ENCODE measurements at places on chromosomes 1 and 21. TPM values are rescaled to one million over a fixed set of nuclear protein-coding genes. Genes with fewer than 3 reads are reported as not detected.

- H3K36me3 ChIP-seq, result no peaks in the 10 kb centered on the region
- no peak overlapping the region for H3K4me3 ChIP-seq
- H3K27me3 ChIP-seq, result no peaks in the 10 kb centered on the region
- no peaks in the 10 kb centered on the region for H3K4me1 ChIP-seq
- H3K27ac ChIP-seq, result no peak overlapping the region
Observed at GRCh38 chr1:235986869-235987268, 78.0 kb downstream of the NID1 start.

GRCh38 chr1:197620714-197621163 lies 154.5 kb downstream of the DENND1B start:
- no peaks in the 10 kb centered on the region for H3K36me3 ChIP-seq
- H3K27ac ChIP-seq, result no peak overlapping the region
- DNase-seq, result no peak
- no peak overlapping the region for H3K4me3 ChIP-seq

GRCh38 chr1:236904892-236905741 lies 99.1 kb downstream of the MT1HL1 start:
- H3K4me1 ChIP-seq, result no peaks in the 10 kb centered on the region
- no peak overlapping the region for H3K4me3 ChIP-seq
- DNase-seq, result peak; percentile 85
- no peaks in the 10 kb centered on the region for H3K36me3 ChIP-seq

- H3K4me1 ChIP-seq, result no peaks in the 10 kb centered on the region
- no peak overlapping the region for H3K4me3 ChIP-seq
- no peaks in the 10 kb centered on the region for H3K27me3 ChIP-seq
- H3K27ac ChIP-seq, result no peak overlapping the region
- H3K36me3 ChIP-seq, result no peaks in the 10 kb centered on the region
Observed at GRCh38 chr21:29989634-29990234, 49.9 kb upstream of the GRIK1 start.

- H3K27me3 ChIP-seq, result no peaks in the 10 kb centered on the region
- no peak overlapping the region for H3K27ac ChIP-seq
Observed at GRCh38 chr1:161054805-161055204, 9.0 kb upstream of the USF1 start.

DNA sequence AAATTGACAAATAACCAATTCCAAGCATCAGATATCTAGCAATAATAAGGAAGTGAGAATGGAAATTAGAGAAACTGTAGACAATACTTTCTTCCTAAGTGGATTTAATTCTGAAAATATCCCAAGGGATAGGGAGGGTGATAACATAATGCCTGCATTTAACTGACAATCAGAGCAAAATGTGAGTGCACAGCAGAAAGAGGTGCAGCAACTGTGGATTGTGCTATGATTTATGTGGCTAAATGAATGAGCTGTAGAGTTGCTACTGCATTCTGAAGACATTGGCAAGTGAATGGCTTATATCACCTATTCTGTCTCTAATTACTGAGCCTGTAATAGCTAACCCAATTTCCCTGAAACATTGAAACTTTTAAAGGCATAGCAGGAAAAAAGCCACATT lies 39.0 kb downstream of the OLFM3 start:
- DNase-seq, result no peak
- H3K36me3 ChIP-seq, result no peaks in the 10 kb centered on the region
- H3K27ac ChIP-seq, result no peak overlapping the region
- no peak overlapping the region for H3K4me3 ChIP-seq
- H3K27me3 ChIP-seq, result no peaks in the 10 kb centered on the region

GRCh38 chr1:155961937-155962336 lies 16.4 kb downstream of the ARHGEF2 start:
- H3K27me3 ChIP-seq, result no peaks in the 10 kb centered on the region
- H3K36me3 ChIP-seq, result peaks cover 21% of the 10 kb centered on the region
- H3K4me3 ChIP-seq, result no peak overlapping the region
- DNase-seq, result peak; percentile 94

- no peak overlapping the region for H3K27ac ChIP-seq
- H3K4me1 ChIP-seq, result peaks cover 4% of the 10 kb centered on the region
- H3K36me3 ChIP-seq, result peaks cover 10% of the 10 kb centered on the region
- no peaks in the 10 kb centered on the region for H3K27me3 ChIP-seq
- no peak for DNase-seq
Observed at GRCh38 chr1:212045981-212046380, 10.4 kb downstream of the DTL start.

DNA sequence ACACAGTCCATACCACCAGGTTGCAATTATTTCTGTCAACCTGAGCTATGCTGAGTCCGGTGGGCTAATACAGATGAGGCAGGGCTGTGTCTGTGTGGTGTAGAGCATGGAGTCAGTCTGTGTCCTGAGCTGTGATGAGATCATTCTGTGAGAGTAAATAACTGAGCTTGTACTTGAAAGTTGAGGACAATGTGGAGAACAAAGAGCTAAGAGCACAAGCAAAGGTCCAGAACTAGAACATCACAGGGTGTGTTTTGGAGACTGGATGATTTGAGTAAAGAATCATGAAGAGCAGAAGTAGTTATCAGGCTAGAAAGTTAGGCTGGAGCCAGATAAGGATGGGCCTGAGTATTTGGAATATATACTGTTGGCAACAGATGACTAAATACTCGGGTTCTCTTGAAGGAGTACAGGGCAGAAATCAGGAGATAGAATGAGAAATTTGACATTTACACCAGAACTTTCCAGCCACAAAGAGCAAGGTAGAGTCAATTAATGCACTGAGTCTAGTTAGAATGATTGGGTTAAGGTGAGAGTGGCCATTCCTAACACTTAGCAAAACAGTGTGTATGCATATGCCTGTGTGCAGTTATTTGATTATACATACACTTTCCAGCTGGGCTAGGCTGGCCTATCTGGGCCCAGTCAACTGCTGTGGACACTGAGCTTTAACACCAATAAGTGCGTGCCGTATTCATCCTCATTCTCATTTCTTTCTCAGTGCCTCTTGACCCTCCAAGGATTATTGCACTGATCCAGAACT lies 48.8 kb downstream of the LEPR start:
- H3K27me3 ChIP-seq, result no peaks in the 10 kb centered on the region
- no peak overlapping the region for H3K27ac ChIP-seq
- H3K4me1 ChIP-seq, result no peaks in the 10 kb centered on the region
- H3K36me3 ChIP-seq, result no peaks in the 10 kb centered on the region

DNA sequence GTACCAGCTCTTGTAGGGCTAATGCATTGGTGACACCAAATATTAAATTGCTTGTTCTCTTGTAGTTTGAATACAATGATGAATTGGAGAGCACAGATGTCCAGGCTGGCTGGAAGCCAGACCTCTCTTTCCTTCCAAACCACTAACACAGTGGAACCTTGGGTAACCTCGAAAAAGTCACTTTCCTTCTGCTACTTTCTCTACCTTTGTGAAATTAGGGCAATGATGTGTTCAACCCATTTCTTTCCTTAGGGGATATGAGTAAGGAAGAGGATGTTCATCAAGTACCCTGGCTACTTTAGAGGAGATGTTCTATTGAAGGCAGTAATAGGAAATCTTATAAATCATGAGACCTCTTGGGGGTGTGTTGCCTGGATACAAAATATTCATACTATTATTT lies 55.7 kb downstream of the XCL2 start:
- no peak overlapping the region for H3K27ac ChIP-seq
- no peak overlapping the region for H3K4me3 ChIP-seq
- H3K27me3 ChIP-seq, result 0 out of 2 replicates have a peak, but pooled peaks cover 2% of the 10 kb centered on the region
- no peaks in the 10 kb centered on the region for H3K36me3 ChIP-seq
- no peak for DNase-seq

The ATP1A2 gene
- 0.15 TPM for total RNA-seq

The CFHR4 gene
- total RNA-seq, result not detected

The OR2L8 gene
- not detected for total RNA-seq

The SPRR2A gene
- not detected for total RNA-seq

The TMEM79 gene
- total RNA-seq, result 5.5 TPM

The SDHB gene
- total RNA-seq, result 212 TPM

The PROX1 gene
- total RNA-seq, result 0.13 TPM

The C1orf21 gene
- 0.15 TPM for total RNA-seq
